ENCODE measurements at places on chromosomes 3 and 15.

DNA sequence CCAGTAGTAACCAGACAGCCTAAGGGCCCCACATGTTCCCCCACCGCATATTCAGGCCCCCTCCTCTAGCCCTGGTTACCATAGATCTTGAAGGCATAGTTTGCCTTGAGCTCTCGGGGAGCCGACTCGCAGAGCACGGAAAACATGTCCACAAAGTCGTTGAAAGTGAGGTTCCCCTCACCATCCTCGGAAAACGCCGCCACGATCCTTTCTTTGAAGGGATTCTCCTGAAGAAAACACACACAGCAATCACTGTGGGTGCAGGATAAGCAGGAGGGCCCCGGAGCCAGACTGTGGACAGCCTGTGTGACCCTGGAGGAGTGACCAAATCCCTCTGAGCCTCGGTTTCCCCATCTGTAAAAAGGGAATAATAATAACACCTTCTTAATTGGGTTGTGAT is 16.8 kb downstream of the SH2D7 start:
- no peak for DNase-seq

- no peak for DNase-seq
Measured at GRCh38 chr3:144859161-144859560, 887.5 kb downstream of the DIPK2A start.

DNA sequence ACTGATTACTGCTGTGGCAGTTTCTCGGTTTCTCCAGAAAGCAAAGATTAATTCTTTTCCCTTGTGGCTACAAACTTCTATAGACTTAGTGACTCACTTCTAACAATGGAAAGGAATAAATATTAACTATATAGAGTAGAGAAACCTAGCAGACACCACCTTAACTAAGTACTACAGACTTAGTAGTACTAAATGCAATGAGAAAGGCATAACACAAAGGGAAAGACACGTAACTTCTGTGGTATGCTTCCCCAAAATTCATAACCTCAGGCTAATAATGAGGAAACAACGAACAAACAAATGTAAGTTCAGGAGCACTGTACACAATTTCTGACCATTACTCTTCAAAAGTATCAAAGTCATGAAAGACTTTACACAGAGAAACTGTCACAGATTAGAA is 31.2 kb downstream of the ATG3 start:
- DNase-seq = no peak

DNA sequence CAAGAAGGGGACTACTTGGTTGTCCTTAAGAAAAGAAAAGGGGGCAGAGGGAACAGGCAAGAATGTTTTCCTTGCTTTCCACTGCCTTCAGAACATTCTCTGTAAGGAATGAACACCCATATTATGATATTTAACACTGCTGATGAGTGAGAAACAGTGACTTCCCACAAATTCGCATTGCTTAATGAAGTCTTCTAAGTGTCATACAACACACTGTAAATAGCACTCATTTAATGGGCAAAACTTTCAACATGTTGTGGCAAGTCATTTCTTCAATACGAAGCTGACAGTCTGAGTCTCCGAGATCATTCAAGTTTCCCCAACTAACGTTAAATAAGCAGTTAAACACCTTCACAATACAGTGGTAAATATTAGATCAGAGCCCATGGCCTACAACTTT is 464.4 kb downstream of the SHQ1 start:
- no peak for DNase-seq

DNA sequence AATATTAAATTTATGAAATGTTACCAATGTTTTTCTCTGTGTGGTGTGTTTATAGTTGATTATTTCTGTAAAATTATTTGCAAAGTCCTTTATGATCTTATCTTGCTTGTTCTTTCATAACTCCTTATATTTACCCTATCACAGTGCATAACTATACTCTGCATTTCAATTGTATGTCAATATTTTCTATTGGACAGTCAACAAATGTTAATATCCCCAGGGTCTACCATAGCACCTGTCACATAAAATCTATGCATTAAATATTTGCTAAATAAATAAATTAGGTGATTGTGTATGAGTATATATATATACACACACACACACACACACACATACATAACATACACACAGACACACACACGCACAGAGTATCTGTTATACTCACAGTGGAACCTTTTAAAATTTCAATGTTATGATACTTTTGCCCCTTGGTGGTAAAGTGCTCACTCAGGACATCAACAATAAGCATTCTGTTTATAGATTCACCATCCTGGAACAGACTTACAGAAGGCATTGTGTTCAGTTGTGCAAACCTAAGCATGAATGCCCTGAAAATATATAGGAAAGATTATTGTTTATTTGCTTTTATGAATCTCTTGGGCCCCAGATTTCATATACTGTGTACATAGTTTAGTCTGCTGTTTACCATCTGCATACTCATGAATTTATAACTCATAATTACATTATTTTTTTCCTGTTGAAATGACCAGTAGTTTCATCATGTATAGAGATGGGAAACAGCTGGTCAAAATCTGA is 443.7 kb downstream of the EPHA6 start:
- no peak for DNase-seq
